Activated CD8-positive, alpha-beta T cell treated with anti-CD3 and anti-CD28 coated beads for 36 hours (primary cell): ENCODE measurements at places on chromosomes 12 and 14. TPM values are rescaled to one million over a fixed set of nuclear protein-coding genes. Genes with fewer than 3 reads are reported as not detected.

DNA sequence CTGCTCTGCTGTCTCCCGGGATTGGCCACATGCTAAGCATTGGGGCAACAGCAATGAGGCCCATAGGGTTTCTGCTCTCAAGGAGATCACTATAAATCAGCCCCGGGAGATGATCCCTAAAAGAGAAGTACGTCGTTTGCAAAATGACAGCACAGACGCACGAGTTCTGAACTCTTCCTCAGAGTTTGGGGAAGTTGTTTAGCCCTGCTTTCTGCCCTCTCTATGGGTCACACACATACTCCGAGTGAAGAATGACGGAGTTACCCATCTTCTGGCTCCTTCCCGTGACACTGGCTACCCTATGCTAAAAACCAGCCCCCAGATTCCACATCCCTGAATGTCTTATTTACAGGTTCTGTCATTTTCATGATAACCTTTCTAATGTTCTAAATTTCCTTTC lies 258.0 kb upstream of the PLEKHG7 start:
- no peak for DNase-seq

DNA sequence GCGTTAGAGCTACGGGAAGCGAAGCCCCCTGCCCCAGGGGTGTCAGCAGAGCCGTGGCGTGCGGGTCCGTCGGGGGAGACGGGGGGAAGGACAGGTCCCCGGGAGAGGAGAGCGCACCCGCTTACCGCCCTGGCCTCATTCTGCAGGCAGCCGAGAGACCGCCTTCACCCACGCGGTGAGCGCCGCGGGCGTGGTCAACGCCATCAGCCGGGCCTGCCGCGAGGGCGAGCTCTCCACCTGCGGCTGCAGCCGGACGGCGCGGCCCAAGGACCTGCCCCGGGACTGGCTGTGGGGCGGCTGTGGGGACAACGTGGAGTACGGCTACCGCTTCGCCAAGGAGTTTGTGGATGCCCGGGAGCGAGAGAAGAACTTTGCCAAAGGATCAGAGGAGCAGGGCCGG lies 10.5 kb downstream of the WNT5B start:
- DNase-seq: no peak

GRCh38 chr14:95424529-95424928 lies 91.9 kb downstream of the SYNE3 start:
- DNase-seq: no peak

DNA sequence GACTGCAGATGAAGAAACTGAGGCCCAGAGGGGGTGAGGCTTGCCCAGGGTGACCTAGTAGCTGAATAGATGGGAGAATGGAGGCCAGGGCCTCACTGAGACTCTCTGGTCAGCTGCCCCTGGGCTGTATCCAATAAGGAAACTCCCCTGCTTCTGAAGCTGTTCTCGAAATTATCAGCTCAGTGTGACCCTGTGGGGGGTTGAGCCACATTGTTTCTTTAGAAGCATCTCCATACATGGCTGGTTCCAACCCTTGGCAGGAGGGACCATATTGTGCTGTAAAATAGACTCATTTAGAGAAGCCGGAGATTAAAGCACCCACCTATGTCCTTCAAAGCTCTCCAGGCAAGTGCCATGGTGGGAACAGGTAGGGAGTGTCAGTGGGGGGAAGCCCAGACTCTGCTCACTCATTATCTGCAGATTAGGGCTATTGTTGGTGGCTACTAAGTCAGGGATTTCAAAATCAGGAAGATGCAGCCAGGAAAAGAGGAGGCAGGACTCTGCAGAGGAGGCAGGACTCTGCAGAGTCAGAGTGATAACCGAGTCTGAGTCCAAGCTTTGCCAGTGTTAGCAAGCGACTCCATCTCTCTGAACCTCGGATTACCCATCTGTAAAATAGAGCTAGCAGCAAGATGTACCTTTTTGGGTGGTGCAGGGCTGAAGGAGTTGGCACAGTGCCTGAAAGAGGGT lies 3.5 kb downstream of the SERPINA5 start:
- DNase-seq: no peak

MSI1 gene
- 0.78 TPM for total RNA-seq

DNA sequence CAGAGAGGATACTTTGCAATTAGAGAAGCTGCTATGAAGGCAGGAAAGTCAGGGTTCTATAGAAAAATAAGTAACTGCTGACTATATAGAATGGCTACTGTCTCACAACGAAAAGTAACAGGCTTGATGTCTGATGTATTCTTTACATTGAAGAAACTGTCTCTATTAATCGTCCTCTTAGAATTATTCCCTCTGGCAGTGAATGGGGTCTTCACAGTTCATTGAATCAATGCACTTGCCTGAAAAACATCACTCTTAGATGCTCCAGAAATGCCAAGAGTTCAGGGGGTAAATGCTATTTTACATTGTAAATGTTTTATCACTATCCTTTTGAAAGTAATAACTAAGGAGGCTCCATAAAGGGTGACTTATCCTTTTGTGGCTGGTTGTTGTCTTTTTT lies 37.7 kb upstream of the CRACR2A start:
- no peak for DNase-seq

GRCh38 chr12:91490667-91491311 lies 308.2 kb upstream of the DCN start:
- DNase-seq: no peak

DNA sequence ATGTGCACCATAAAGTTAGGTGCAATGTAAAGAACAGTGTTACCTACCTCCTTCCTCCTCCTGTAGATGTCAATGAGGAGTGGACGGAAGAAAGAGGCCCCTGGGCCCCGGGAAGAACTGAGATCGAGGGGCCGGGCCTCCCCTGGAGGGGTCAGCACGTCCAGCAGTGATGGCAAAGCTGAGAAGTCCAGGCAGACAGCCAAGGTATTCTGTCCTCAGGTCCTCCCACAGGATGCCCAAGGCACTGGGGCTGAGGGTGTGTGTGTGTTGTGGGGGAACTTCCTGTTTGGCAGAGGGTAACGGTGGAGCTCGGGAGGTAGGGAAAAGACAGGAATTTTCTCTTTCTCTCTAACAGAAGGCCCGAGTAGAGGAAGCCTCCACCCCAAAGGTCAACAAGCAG lies 6.4 kb downstream of the ATN1 start:
- DNase-seq: no peak

DNA sequence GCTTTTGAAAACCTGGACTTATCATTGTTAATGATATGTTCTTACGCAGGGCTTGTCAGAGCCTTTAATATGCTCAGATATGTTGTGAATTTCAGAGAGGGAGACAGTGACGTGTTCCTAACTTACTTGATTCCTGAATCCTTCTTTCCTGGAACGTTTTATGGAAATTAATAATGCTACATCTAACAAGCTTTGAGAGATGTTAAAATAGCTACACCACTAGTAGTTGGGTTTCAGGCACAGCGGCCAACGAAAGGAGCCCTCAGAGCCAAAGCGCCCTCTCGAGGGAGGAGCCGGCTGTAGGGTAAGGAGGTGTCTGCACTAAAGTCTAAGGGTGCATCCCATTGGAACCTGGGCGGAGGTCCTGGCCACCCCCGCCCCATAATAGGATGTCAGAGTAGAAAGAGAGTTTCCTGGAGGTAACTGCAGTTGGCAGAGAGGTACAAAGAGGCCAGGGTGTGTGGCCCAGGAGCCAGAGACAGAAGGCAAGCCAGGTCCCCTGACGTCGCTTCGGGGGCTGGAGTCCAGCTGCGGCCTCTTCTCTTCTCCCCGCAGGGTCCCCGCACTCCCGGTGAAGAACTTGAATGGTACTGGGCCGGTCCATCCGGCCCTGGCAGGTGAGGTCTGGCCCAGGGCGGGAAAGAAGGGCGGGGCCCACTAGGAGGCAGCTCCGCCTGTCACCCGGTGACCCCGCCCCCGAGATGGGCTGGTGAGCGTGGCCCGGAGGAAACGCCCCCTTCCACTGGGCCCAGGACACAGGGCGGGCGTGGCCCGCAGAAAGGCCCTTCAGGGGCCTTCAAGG lies 36.3 kb downstream of the DTX1 start:
- no peak for DNase-seq

MUCL1 gene
- total RNA-seq: not detected

DNA sequence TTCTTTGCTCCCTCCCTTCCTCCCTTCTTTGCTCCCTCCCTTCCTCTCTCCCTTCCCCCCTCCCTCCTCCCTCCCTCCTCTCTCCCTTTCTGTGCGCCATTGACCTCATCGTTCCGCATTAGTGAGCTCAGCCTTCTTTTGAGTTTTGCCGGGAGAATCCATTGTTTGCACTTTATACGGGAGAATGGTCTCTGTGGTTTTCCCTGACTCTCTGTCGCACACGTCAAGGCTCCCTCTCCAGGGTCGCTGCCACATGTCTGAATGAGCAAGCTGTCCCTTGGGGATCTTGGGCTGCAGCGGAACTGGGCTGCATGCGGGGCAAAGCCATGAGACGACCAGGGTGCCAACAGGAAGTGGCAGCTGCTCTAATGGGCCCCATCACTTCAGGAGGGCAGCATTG lies 118.5 kb downstream of the GLT1D1 start:
- DNase-seq: no peak

MORN3 gene
- total RNA-seq: 1.1 TPM

CCDC175 gene
- not detected for total RNA-seq
